ENCODE measurements at places on chromosomes 2 and 18.

DNA sequence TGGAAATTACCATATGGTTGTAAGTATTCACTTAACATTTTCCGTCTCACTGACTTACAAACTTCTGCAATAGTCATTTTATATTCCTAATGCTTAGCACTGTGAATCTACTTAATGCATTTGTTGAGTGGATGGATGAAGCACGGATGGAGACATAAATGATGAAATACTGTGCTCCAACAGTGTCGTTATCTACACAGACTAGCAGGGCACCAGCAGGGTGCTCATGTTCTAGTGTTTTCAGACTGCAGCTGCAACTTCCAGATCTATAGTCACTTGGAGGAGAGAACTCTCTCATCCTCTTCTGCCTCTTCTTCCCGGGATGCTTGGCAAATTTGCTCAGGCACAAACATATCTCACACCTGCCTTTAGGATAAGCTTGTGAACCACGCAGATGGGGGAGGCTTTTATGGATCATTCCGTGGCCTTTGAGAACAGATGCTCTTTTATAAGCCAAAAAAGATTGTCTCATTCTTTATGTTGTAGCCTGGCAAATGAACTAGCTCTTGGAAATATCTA, 797.7 kb downstream of the MBD2 start:
- no peak for DNase-seq

DNA sequence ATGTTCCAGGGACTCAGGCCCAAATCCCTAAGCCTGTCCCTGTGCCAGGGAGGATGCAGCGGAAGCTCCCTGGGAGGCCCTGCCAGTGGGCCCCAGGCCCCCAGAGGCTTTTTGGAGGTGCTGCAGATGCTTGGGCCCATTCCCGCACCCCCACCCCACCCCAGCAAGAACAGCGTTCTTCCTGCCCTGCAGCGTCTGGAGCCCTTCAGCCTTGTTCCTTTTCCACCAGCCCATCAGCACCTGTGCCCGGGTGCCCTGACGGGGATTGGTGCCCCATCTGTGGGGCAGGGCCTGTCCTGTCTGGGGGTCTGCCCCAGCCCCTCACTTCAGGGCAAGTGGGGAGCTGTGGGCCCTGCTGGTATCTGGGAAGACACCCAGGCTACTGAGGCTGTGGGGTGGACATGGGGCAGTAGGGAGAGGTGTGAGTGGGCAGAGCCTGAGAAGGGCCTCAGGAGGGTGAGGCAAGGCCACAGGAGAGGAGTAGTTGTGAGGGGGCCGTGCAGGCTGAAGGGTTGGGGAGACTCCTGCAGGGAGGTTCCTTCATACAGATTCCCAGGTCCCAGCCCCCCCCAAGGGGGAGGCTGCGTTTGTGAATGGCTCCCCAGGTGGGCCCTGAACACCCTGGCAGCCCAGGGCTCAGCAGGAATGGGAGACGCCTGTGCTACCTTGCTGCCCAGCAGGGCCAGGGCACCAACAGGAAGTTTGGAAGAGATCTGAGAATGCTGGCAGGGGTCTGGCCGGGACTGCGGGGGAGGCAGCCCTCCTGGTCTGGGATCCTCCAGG, 2.4 kb downstream of the RNPEPL1 start:
- DNase-seq, result no peak

DNA sequence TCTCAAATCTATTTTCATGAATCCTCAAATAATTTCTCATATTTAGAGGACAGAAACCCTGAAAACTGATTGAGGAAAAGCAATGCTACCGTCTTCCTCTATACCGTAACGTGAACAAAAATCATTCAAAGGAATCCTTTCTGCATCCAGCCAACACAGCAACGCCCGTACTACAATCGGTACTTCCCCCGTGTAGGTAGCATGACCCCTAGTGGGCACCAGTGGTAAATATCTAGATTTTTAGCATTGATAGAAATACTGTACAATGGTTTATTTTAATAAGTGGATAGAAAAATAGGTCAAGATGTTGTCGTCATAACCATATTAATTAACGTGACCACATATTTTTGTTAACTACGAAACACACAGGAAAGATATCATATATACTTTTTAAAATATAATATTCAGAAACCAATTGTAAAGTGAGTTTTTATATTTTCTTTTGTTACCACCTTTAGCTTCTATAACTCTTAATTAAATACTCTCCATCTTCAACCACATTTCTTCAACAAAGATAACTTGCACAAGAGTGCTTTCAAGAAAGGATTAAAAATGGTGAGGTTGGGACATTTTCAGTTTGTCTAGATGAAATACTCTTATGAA, 194.1 kb downstream of the SS18 start:
- DNase-seq, result no peak

GRCh38 chr2:16639431-16639830, 26.2 kb downstream of the CYRIA start:
- no peak for DNase-seq

GRCh38 chr2:128662051-128662471, 343.4 kb upstream of the HS6ST1 start:
- no peak for DNase-seq

- no peak for DNase-seq
These were observed 139.7 kb upstream of the RIOK3 start for GRCh38 chr18:23313379-23313778.
